ENCODE measurements at places on chromosomes 4 and X.
A peak's percentile ranks its signal among the peaks of the same experiment; 100 is the strongest.

GRCh38 chr4:98179951-98180350 lies 36.7 kb upstream of the STPG2 start:
- no peak for DNase-seq

- DNase-seq, result no peak
These were observed 158.9 kb downstream of the PPP1R2C start for GRCh38 chrX:42619068-42619467.

- DNase-seq, result no peak
These were observed 81.9 kb downstream of the PDLIM5 start for GRCh38 chr4:94533405-94534223.

DNA sequence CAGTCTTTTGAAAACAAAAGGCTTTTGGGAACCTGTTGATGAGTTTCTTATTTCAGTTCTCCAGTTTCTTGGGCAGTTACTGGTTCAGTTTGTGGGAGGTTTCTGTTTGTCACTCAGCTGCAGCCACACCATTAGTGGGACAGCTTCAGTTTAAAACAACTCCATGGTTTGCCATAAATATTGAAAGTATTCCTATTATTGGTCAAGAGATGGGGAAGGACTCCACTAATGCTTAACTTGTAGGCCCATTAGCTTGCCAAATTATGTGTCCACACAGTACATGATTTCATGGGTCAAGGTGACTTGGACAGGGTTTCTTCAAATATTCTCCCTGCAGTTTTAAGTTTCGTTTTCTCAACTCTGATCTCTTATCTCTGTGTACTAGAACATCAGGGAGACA lies 15.5 kb upstream of the ASIC5 start:
- no peak for DNase-seq

DNA sequence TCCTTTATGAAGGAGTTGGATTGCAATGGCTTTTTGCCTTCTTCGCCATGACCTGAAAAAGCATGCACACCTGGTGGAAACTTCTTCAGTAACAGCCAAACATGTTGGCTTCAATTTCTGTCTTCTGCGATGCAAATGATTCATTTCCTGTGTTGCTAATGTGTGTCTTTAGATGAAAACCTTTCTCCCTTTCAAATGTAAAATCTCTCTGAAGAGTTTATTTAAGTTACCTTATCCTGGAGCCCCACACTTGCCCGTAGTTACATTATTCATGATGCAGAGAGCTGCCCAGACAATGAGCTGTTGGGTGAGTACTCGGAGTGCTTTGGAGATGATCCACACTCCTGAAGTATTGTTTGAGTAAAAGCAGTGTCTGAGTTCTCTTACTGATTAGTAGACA lies 1100.9 kb downstream of the RPA4 start:
- DNase-seq, result peak; percentile 1

GRCh38 chr4:86184901-86185285 lies 175.0 kb downstream of the MAPK10 start:
- DNase-seq, result no peak

DNA sequence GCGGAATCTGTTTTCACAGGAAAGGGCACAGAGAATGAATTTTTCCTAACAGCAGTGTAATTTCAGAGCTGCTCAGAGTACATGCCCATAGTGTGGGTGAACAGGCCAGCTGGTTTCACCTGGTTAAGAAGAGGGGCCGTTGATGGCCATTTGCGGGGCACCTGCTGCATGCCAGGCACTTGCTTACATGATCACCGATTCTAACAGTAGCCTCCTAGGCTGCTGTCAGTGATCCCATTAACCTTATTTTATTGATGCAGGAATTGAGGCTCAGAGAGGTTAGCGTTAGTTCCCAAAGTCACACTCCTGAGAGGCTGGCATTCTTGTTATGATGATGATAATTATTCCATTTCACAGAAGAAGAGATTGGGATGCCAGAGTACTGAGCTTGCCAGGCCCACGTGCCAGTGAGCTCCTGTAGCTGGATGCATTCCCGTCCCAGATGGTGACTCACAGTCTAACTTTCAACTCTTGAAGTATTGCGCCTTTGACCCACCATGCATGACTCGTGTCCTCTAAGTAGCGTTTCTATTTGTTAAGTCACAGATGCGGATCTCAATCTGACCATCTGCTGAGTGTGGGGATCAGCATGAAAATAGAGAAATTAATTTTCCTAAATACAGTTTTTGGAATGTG lies 76.5 kb downstream of the PSAPL1 start:
- DNase-seq, result peak; percentile 92

DNA sequence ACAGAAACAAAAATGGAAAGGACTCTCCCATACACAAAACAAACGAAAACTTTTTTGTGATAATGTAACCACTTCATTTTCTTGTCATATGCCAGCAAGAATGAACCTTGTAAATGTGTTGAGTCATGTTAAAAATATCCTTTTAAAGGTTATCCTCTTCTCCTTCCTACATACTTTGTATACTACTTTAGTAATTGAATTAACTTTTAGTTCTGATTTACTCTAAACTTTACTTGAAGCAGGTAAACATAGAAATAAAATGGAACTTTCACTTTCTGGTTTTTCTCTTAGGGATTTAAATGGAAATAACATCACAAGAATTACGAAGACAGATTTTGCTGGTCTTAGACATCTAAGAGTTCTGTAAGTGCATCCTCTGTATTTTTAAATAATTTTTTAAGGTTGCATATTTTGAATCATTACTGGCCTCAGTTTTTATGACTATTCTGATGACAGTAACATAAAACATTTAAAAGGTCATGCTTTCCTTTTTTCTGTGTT lies 4.7 kb downstream of the SLIT2 start:
- DNase-seq, result no peak

DNA sequence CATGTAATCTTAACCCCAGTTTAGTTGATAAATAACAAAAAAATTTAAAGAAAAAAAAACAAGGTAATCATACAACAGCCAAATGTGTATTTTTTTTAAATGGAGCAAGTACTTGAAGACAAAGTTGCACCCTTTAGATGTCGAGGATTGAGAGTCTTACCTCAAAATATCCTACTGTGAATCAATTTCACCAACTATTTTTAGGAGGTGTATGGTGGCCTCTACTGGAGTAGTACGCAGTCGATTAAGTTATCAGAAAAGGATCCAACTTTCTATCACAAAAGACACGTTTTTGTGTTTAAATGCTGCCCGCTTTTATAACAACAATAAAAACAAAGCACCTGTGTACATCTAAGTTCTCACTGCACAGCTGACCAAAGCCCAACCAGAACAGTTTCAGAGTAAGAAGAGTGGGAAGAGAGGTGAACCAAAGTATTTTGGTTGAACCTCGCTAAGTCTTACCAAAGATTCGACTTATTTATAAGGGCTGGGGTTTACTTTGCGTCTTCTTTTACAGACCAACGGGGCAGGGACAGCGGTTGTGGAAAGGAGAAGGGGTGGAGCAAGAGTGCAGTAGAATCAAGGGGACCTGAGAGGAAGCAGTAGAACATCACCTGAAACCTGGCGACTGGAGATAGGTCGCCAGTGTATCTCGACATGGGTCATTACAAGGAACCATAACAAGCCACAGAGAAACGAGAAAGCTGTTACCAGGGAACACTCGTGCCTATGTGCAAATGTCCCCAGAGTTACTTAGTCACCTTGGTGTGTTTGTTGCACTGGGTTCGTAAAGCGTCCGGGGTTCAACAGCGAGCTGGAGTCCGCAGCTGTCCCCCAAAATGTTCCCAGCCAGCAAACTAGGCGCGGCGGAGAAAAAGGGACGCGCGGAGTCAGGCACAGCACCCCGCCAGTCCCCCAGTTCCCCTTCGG lies 1.1 kb downstream of the RPS6KA6 start:
- peak; percentile 31 for DNase-seq

- no peak for DNase-seq
These were observed 53.6 kb downstream of the SLC7A11 start for GRCh38 chr4:138188406-138189084.

DNA sequence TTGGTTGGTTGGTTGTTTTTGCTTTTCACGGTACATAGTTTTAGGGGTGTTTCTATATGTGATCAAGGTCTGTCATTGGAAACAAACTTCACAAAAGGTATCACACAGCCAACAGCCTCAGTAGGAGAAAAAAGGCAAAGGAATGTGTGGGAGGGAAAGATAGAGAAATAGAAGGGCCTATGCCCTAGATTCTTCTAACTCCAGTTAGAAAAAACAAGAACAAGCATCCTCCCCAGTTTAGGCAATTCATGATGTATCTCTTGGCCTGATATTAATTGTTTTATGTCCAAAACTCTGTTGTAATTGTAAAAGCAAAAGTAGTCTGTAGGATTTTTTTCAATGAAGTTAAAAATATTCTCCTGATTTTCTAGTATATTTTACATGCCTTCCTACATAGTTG lies 192.4 kb upstream of the EDNRA start:
- no peak for DNase-seq

DNA sequence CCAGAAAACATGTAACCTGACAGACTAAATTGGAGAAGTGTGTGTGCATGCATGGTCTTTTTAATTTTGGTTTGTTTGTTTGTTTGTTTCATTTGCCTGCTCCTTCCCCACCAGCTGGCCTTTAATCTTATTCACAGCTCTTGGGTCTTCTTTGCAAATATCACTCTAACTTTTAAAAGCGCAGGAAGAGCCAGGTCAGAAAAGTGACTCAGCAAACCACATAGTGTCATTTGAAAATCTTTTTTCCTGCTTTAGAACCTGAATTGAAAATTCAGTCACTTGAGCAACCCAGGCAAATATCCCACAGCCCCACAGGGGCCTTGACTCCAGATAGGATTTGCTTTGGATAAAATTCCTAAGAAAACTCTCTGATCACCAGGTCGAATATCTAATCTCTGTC lies 4.6 kb downstream of the TMEM255A start:
- DNase-seq, result no peak

DNA sequence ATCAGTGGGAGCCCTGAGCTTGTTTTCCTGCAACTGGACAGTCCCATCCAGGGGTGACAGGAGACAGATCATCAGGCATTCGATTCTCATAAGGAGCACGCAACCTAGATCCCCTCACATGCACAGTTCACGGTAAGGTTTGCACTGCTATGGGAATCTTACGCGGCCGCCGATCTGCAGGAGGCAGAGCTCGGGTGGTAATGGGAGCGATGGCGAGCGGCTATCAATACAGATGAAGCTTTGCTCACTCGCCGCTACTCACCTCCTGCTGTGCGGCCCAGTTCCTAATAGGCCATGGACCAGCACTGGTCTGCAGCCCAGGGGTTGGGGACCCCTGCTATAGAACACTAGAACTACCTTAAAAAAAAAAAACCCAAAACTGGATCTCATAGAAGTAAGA lies 45.4 kb downstream of the ARSD start:
- DNase-seq, result no peak

- no peak for DNase-seq
These were observed 909.4 kb downstream of the FSTL5 start for GRCh38 chr4:161254375-161254774.

GRCh38 chrX:9943420-9943819 lies 23.7 kb upstream of the CLDN34 start:
- DNase-seq, result no peak

DNA sequence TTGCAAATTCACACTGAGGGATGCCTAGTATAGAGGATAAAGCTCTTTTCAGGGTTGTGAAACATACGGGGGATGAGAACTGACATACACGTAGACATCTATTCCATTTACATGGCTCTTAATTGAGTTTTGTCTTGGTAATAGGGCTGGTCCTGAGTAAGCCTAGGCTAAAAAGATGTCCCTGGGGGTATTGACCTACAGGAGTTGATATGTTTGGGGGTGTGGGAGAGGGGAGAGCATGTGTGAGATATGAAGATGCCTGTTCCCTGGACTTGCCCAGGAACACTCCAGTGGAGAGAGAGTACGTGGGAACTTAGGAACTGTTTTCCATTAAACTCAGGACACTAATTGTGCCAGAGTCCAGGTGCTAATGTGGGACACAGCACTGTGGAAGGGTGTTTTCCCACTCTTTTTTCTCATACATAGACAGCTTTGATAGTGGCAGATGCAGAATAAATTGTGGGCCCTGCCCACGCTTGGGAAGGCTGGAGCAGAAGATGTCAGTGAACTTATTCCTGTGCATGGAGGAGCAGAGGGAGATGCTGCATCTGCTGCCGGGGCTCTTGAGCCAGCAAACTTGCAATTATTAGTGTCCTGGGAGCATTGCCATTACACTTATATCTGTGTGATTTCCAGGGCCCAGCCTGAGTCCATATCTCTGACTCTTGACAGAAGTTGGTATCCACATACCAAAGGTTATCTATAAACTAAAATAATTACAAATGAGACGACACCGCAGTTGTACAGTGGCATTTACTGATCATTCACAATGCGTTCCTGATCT lies 20.7 kb downstream of the SYNPO2 start:
- DNase-seq, result no peak

Measured in fibroblast of mammary gland (primary cell).